NCI-H460 (cell line): ENCODE measurements at places on chromosomes 2 and 18. TPM values are rescaled to one million over a fixed set of nuclear protein-coding genes. Genes with fewer than 3 reads are reported as not detected.
A peak's percentile ranks its signal among the peaks of the same experiment; 100 is the strongest.

GRCh38 chr18:13450289-13451212 is 232.0 kb downstream of the LDLRAD4 start:
- DNase-seq, result no peak

CHRND gene
- 0.05 TPM in 1 of 2 replicates, not detected in the other for total RNA-seq

DNA sequence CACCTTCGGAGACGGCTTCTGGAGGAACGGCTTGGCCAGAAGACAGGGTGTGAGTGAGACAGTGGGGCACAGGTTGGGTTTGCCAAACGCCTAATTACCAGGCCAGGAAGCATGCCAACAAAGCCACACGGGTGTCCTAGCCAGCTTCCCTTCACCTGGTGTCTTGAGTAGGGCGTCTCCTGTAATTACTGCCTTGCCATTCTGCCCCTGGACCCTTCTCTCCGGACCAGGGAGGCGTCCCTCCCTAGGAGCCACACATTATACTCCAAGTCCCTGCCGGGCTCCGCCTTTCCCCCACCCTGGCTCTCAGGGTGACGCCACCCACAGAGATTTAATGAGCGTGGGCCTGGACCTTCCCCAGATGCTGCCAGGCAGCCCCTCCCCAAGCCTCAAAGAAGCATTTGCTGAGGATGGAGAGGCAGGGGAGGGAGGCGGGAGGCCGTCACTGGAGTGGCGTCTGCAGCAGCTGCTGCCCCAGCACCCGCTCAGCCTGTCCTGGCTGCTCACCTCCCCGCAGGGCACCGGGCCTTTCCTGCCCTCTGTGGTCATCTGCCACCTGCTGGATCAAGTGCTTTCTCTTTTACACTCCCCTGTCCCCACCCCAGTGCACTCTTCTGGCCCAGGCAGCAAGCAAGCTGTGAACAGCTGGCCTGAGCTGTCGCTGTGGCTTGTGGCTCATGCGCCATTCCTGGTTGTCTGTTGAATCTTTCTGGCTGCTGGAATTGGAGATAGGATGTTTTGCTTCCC is 20.7 kb downstream of the FOSL2 start:
- DNase-seq, result no peak

DNA sequence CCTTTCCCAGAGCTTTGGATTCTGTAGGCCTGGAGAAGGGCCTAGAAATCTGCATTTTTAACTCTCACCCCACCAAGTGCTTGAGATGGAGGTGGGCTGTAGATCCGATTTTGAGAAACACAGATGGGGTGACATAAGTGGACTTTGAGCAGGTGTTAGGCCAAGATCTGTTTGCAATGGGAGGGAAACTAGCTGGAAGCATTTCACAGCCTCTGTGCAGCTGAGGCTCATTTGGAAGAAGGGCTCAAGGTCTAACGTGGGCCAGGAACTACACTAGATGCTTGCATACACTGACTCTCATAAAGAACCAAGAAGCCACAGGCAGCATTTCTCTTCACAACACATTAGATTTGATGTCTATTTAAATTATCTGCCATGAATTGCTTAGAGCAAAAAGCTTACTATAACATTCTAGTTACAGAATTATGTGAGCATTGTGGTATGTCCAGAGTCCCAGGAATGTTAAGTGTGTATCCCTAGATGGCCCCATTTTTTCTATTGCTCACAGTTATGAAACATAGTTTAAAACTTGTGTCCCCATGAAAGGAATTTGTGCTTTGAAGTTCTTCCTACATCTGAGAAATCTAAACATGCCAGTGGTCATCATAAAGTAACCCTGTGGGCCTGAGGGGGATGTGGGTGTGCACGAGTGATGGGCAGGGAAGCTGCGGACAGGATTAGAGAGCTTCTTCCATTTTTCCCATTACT is 77.2 kb downstream of the CD28 start:
- DNase-seq, result no peak

GRCh38 chr2:74573747-74574562 is 19.4 kb downstream of the DOK1 start:
- DNase-seq, result peak; percentile 70

DNA sequence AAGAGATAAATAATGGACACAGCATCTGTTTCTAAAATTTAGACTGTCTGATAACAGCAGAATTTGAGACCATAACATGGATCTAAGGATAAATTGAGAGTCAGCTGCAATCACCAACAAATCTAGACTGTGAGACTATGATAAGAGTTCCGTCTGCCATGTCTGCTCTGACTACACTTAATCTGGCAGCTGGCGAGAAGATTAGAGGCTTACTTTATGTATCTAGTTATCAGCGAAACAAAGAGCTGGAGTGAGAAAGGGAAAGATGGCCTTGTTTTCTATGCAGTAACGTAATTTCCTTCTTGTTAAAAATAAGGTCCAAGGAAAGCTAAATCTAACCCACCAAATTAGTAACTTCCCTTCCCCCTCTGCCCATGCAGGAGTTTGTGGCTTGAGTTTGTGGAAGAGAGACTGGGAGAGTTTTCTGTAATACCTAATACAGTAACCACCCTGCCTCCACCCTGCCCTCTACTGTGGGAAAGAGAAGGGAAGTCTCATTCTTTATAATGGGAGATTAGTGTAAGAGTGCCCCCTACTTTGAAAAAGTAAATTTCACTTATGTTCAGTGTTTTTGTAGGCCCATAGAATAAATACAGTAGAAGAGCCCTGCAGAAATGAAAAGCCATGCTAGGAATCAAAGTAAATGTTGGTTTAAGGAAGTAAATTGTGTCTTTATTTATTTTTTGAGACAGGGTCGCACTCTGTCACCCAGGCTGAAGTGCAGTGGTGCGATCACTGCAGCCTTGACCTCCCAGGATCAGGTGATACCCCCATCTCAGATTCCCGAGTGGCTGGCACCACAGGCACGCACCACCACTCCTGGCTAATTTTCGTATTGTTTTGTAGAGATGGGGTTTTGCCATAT is 27.5 kb downstream of the EML4 start:
- DNase-seq, result peak; percentile 30

DNA sequence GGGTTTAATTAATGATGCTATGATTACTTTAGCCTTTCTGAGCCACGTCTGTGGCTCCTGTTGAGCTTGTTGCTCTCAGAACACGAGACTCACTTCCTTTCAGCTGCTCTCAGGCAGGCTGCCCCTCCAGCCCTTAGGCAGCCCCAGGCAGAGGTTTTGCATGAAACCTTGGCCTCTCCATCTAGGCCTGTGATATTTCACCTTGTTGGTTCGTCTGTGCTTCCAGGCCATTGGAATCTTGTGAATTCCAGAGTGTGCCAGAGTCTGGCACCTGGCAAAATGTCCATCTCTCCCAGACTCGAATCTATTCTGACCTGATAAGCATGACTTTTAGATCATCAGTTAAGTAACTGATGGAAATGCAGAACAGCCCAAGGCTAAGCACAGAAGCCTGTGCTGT is 254.1 kb downstream of the LOXHD1 start:
- no peak for DNase-seq

DNA sequence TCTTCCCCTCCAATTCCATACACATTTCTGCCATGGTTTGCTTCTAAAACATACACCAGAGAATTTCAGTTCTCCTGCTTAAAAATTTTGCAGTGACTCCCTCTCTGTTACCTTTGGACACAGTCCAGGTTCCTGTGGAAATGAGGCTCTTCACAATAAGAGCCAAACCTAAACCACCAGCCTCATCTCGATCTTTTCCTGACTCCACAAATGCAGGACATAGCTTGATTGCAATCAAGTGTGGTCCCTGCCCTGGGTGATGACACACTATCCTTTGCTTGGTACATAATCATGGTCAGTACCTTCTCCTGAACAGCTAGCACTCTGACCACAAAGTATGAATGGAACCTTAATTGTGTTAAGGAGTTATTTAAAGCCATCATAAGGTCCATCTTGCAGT is 134.9 kb upstream of the CHAC2 start:
- no peak for DNase-seq

GRCh38 chr18:23521907-23522306 is 18.6 kb downstream of the RMC1 start:
- DNase-seq, result no peak

GRCh38 chr2:64952511-64953482 is 36.4 kb upstream of the SLC1A4 start:
- DNase-seq, result no peak

- no peak for DNase-seq
Measured at GRCh38 chr2:168997118-168997521, 34.0 kb downstream of the ABCB11 start.

- no peak for DNase-seq
Measured at GRCh38 chr2:23037596-23037995, 347.4 kb upstream of the KLHL29 start.

UGP2 gene
- total RNA-seq, result 84.8 and 86.5 TPM in 2 replicates

DNA sequence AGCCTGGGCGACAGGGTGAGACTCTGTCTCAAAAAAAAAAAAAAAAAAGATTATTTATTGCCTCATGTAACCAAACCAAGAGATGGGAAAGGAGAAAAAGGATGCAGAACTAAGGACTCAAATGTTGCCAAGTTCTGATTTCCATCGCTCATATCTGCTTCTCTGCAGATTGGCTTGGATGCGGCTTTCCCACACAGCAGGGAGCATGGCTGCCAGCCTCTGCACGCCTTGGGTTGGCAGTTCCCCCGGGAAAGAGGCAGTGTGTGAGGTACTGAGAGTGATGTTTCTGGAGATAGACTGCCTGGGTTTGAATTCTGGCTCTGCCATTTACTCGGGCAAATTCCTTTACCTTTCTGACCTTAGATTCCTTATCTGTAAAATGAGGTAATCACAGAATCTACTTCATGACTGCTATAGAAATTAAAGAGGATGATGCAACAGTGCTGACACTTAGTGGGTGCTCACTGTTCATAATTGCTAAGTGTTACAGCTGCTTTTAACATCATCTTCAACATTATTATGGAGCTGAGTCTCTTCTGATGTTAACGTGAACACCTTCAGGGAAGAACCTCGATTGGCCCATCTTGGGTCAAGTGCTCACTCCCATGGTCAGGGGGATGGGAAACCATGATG is 68.8 kb downstream of the ACAA2 start:
- no peak for DNase-seq

CCNYL1 gene
- 16.8 TPM in 2 replicates for total RNA-seq

MYL1 gene
- not detected in 2 replicates for total RNA-seq

GAREM1 gene
- total RNA-seq, result 7.8 and 9.5 TPM in 2 replicates

SULT1C2 gene
- total RNA-seq, result not detected in 2 replicates

FAM110C gene
- 0.32 and 0.62 TPM in 2 replicates for total RNA-seq

- DNase-seq, result no peak
Measured at GRCh38 chr2:178006710-178007109, 65.9 kb downstream of the PDE11A start.

RSAD2 gene
- 0.02 TPM in 1 of 2 replicates, not detected in the other for total RNA-seq
